Activated CD8-positive, alpha-beta memory T cell treated with anti-CD3 and anti-CD28 coated beads for 1 hour (primary cell): ENCODE measurements at places on chromosomes 3 and 15.

GRCh38 chr3:181008796-181009195 lies 19.3 kb upstream of the DNAJC19 start:
- DNase-seq, result no peak

GRCh38 chr15:41256577-41257038 lies 25.5 kb downstream of the CHP1 start:
- DNase-seq, result no peak

DNA sequence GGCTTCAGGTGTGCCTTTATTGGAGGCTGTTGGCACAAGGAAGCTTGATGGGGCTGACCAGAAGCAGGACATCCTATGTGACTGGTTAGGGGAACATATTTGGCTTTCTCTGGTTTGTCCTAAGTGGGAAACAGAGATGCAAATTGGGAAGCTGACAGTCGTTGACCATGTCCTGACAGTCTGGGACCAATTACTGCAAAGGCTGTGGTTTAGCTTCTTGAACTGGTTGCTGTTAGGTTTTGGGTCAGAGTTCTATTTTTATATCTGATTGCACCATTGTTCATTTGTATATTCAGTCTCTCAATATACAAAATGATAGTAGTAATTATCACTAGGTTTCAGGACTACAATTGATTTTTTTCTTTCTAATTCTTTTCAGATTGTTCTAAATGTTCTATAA lies 36.8 kb downstream of the SNTN start:
- no peak for DNase-seq

DNA sequence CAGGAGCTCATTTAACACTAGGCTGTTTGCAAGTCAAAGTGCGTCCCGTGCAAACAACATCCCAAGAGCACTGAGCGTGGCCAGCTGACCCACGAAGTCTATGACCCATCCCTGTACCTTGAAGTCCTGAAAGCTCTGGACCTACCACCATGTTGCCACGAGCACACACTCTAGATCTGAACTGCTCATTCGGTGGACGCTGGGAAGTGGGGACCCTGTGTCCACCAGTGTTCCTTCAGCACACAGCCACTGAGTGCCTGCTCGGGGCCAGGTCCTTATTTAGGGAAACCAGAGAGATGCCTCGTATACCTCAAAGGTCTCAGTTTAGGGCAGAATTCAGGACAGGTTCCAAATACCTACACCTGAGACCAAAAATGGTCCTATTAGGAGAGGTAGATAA lies 236.9 kb downstream of the XXYLT1 start:
- no peak for DNase-seq

DNA sequence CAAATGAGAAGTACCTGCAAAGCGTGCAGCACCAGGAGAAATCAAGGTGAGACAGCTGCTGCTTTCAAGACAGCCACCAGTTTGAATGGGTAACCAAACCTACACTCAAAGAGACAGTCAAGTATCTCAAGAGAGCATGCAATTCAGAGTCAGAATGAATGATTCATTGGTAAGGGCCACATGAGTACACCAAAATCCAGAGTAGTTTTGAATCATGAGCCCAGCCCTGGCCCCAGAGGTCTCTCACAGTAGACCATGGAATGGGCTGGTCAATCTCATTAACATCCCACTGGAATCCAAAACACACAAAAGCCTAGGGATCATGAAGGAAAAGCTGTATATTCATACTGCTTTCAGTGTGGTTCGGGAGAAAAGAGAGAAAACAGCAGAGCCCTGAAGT lies 242.8 kb downstream of the TBL1XR1 start:
- no peak for DNase-seq

- DNase-seq, result no peak
Observed at GRCh38 chr3:34319881-34320280, 521.5 kb downstream of the PDCD6IP start.

- DNase-seq, result no peak
Observed at GRCh38 chr3:25380222-25380739, 47.8 kb upstream of the RARB start.

DNA sequence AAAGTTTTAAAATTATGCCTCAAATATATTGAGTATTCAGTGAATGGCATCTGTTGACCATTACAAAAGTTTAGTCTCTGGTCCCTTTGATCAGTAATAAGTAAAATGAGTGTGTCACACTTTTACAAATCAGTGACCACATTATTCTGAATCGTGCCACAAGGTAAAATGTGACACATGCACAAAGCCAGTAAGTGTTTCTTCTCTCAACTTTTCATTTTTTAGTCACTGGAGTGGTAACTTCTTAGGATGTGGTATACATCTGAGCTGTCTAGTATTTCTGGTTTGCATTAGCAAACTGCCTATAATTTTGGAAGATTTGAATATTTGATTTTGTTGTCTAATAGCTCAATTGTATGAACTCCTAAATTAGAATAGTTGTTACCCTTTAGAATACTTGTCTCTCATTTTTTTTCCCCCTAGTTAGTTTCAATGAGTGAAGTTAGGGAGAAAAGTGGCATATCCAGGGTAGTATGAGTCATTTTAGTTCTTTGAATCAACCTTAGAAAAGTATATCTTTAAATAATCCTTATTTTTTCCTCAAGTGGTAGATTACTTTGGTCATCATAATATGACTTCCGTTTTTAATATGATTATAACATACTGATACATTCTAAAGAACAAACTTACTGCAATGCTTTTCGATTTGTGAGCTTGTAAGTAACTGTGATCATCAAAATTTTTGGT lies 18.1 kb downstream of the DNAJC13 start:
- DNase-seq, result no peak
